Left lung (tissue), 14 donors: ENCODE measurements at places on chromosomes 7 and 10. TPM values are rescaled to one million over a fixed set of nuclear protein-coding genes. Genes with fewer than 3 reads are reported as not detected.

HSPA12A gene
- polyA plus RNA-seq = 12.8 TPM

CLEC5A gene
- polyA plus RNA-seq = 0.29 TPM

GRCh38 chr10:131797626-131798025 is 103.2 kb upstream of the PPP2R2D start:
- no peak for DNase-seq

DNA sequence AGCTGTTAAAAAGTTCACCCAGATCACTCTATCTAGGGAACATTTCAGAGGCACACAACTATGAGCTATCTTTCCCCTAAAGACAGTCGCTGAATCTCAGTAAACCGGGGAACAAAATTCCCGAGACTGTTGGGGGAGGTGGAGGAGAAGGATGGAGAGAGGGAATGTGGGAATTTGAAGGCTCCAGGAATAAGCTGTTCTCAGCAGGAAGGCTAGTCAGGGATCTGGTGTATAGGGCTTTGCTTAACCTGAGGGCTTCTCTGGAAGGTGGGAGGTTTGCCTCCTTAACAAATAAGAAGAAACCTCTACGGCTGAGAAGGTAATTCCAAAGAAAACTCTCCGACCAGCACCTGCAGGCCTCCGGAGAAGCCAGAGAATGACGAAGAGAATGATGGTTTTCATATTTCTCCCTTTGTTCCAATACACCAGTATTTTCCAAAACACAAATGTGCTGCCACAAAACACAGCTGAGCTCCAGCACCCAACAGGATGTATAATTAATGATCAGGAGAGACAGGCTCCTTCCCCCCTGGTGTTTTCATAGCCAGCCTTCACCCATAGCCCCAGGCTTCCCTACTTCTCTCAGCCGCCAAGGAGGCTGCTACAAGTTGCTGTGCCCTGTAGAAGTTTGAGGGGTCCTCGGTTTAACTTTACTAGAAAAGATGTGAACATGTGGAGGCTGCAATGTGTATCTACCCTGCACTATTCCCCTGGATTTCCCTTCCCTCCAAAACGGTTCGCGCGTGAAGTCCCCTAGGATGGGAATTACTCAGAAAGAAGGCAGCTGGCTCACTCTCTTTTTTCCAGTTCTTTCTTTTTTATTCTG is 2.0 kb downstream of the KCNMA1 start:
- no peak for DNase-seq

DNA sequence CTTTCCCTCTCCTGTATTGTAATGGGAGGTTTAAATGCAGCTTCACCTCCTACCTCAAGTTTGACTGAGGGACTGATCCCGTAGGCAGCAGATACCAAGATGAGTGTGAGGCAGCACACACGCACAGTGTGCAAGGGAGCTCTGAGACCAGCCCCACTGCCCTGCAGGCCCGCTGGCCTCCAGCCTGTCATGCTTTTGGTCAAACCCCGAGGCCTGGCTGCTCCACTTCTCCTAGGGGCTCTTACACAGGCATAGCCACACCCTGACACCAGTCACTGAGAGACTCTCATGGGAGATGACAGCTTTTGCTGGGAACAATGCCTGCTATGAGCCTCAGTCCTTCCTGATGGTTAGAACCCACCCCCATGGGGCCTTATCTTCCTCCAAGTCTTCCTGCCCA is 27.6 kb downstream of the DRGX start:
- no peak for DNase-seq

CDHR3 gene
- polyA plus RNA-seq = 35.5 TPM

GRCh38 chr7:110962374-110962773 is 128.6 kb upstream of the LRRN3 start:
- DNase-seq = no peak

GOLGA7B gene
- 0.17 TPM for polyA plus RNA-seq

- no peak for DNase-seq
Measured at GRCh38 chr7:81180573-81180972, 261.7 kb upstream of the SEMA3C start.

STRIP2 gene
- polyA plus RNA-seq = 5.8 TPM

DNA sequence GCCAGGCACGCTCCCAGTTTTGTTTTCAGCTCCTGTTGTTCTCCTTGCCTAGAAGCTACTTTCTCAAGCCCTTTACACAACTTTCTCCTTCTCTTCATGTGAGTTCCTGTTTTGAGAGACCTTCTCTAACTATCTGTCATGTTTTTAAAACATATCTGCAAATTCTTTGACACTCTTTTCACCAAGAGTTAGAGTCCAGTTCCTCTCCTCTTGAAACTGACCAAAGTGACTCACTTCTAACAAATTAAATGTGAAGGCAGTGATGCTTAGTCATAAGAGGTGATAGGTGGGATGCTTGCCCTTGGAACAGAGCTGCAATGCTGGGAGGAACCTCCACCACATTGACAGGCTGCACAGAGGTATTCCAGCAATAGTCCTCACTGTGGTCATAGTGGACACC is 25.3 kb downstream of the ZSCAN25 start:
- no peak for DNase-seq

- DNase-seq = no peak
Measured at GRCh38 chr10:34163075-34163905, 651.8 kb downstream of the PARD3 start.

TMEM26 gene
- 8.1 TPM for polyA plus RNA-seq

GRCh38 chr7:157529768-157530560 is 193.2 kb downstream of the DNAJB6 start:
- peak; percentile 50 for DNase-seq

- no peak for DNase-seq
Measured at GRCh38 chr7:131908714-131909113, 352.3 kb upstream of the PODXL start.

DNA sequence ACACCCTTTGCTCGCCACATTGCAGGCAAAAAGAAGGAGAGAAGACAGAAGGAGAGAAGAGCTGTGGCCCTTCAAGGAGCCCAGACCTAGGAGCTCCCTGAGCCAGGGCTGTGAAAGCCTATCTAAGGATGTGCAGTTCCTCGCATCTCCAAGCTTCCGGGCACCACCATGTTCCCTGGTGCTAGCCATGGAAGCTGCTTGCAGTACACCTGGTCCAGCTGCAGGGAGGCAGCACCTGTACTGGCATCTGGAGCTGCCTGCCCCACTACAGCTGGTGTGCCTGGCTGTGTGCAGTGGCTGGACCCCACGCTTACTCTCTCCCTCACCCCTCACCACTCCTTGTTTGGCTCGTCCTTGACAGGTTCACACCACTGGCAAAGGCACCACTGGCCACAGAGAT is 1111.8 kb upstream of the POT1 start:
- no peak for DNase-seq
